ENCODE measurements at places on chromosomes 16 and 17. TPM values are rescaled to one million over a fixed set of nuclear protein-coding genes. Genes with fewer than 3 reads are reported as not detected.

DNA sequence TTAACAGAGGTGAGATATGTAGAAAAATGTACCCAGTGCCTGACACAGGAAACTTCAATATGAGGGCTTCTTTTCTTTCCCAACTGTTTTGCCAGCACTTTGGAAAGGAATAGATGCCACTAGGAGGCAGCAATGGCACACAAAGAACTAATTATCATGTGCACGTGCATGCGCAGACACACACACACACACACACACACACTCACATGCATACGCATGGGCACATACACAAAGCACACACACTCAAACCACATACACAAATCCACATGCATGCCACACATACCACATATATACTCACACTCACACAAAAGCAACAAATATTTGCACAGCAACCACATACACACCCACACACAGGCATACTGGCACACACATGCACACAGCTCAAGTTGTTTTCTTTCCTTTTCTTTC, 8.8 kb upstream of the CEP112 start:
- no peak for DNase-seq

DNA sequence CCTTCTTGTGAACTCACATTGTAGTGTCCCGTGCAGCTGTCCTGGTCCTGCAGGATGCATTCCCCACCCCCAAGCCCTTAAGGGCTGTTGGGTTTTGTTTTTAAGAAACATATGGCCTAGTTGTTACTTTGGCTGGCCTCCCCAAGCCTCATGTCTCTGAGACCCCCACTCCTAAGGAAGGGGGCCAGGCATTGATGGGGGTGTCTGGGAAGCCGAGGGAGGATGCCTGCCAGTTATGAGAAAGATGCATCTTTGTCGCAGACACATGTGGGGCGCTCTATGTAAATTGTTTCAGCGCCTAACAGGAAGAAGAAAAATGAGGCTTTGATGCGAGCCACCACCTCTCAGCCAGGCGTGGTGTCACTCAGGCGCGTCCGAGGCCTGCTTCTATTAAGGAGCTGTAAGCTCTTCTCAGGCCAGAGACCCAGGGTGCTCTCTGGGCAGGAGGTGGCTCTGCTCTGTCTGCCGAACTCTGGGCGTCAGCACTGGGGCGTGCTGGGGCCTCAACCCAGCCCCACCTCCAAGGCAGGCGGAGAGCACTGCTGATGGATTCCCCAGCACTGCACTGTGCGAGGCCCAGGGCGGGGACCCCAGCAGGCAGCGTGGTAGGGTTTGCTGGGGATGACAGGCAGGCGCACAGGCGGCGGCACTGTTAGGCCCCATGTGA, 70.6 kb downstream of the SREBF1 start:
- DNase-seq = no peak

GRCh38 chr16:75477680-75478473, 13.4 kb upstream of the TMEM170A start:
- DNase-seq = no peak

DNA sequence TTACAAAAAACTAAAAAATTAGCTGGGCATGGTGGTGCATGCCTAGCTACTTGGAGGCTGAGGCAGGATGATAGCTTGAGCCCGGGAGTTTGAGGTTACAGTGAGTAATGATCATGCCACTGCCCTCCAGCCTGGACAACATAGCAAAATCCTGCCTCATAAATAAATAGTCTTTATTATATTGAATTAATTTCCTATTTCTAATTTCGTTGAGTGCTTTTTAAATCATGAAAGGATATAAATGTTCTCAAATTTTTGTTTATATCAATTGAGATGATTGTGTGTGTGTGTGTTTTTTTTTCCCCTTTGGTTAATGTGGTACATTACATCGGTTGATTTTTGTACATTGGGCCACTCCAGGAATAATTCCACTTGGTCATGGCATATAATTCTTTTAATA, 32.0 kb upstream of the AQP8 start:
- no peak for DNase-seq

DNA sequence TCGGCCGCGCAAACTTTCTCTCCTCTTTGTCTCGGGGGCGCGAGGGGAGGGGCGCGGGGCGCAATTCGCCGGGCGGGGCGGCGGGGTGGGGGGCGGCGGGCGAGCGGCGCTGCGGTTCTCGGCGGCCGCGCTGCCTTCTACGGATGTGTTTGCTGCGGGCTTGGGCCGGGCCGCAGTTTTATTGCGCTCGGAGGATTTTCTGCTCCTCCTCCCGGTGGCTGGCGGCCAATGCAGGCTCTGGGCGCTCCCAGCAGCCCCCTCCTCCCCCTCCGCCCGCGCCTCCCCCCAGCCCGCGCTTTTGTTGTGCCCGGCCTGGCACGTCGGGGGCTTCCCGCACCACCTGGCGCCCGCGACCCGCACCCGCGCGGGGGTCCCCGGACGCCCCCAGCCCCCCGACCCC, at the start of gene TIMP2:
TSS of gene TIMP2 (minus strand) at position 154 of the 400 bp plus-strand sequence. CDS start 299 bp downstream, outside the sequence.
- peak; percentile 91 for DNase-seq

DNA sequence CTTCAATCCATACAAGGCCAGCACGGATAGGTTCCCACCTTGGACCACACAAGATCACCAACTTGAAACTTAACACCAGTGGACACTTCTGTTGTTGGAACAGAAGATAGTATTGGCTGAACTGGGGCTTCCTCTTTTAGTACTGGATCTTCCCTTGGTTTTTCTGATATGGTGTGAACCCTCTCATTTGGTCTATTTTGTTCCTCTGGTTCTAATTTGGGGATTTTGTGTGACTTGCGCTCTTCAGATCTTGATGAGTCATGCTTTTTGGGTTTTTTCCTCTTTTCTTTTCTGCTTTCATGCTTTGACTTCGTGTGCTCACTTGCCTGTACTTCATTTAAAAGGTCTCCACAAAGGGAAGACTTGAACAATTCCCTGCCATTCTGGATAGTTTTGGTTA, 39.0 kb downstream of the SOST start:
- DNase-seq = no peak

DNA sequence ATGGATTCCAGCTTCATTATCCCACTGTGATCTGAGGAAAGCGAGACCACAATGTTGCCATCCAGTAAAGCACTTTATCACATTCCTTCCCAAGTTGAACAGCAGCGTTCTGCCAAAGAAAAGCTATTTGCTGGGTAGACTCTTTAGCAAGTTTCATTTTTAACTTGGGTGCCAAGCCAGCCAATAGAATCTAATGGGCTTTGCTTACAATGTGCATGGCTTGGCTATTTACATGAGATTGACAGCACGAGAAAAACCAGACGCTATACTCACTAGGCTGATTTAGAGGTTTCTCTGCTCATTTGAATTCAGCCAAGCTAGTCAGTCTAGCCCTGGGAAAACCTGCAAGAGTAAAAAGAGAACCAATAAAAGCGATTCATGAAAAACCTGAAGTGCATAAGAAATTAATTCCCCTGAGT, 108.9 kb downstream of the CDH13 start:
- DNase-seq = no peak

- no peak for DNase-seq
These were observed 561.6 kb upstream of the CDH8 start for GRCh38 chr16:62597875-62598274.

GRCh38 chr17:9917801-9918200, 12.7 kb upstream of the RCVRN start:
- DNase-seq = no peak

DNA sequence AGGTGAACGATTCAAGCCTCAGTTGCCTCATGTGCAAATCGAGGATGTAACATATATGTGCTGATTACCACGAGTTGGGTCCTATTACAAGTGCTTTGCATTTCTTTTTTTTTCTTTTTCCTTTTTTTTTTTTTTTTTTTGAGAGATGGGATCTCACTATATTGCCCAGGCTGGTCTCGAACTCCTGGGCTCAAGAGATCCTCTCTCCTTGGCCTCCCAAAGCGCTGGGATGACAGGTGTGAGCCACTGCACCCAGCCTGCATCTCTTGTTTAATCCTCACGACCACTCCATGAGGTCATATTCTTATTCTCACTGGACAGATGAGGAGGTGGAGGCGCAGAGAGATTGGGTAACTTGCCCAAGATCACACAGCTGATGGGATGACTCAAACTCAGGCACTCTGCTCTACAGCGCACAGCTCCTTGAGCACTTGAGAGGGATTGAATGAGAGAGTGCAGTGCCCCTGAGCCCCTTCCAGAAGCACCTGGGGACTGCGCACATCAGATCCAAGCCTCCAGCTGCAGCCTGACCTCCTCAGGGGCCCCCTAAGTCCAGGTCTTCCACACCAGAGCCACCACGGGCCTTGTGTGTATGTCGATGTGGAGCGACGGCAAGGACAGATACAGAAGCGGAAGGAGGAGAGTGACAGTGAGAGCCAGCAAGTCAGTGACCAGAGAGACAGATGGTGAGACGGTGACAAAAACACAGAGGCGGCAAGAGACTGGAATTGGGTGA, 4.9 kb downstream of the STX1B start:
- DNase-seq = no peak

- peak; percentile 90 for DNase-seq
These were observed 11.0 kb downstream of the P3H4 start for GRCh38 chr17:41800601-41801373.

- peak; percentile 70 for DNase-seq
These were observed 67.9 kb downstream of the HIC1 start for GRCh38 chr17:2122641-2123302.

- DNase-seq = peak; percentile 35
These were observed 58.3 kb downstream of the BEAN1 start for GRCh38 chr16:66485376-66485775.

DNA sequence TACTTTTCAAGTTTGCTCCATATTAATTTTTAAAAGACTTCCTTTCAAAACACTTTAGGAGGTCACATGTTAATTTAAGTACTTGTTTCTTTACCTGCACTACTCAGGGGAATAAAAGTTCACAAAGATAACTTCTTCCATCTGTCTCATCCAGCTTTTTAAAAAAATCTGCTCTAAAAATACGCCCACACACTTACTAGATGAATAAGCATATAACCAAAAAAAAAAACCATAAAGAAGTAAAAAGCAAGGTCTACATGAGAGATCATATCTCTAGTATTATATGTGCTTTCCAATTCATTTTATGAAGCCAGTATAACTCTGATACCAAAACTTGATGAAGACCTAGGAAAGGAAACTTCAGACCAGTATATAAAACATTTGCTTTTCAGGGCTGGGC, 17.2 kb downstream of the SKAP1 start:
- no peak for DNase-seq

DNA sequence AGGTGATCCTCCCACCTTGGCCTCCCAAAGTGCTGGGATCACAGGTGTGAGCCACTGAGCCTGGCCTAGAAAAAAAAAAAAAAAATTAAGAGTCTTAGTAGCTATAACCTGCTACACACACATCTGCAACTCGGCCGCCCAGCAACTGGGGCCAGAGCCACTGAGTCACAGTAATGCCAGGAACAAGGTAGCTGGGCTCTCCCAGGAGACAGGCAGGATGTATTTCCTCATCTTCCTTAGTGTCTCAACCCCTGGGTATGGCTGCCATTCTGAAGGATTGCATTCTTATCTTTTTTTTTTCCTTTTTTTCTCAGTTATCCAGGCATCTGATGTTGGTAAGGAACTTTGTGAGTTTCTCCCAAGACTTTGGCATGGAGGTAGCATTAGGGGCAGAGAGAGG, 7.1 kb upstream of the PSMD3 start:
- DNase-seq = no peak

GRCh38 chr17:5330981-5331380, 48.9 kb downstream of the RABEP1 start:
- no peak for DNase-seq

DNA sequence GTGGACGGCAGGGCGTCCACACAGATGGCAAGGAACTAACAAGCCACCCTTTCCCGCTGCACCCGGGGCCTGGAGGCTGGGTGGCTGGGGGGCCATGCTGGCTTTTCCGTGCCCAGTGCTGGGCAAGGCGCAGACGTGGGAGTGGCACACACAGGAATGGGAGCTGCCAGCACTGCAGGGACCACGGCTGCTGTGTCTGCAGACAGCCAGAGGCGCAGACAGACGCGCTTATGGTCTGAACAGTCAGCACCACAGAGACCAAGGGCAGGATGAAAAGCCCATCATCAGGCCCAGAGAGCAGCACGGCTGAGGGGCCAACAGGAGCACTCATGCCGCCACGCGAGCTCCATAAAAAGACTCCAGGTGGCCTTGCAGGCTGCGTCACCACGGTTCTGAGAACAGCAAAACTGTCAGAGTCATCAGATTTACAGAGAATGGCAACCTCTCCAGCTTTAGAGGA, 24.0 kb downstream of the PDIA2 start:
- no peak for DNase-seq

DNA sequence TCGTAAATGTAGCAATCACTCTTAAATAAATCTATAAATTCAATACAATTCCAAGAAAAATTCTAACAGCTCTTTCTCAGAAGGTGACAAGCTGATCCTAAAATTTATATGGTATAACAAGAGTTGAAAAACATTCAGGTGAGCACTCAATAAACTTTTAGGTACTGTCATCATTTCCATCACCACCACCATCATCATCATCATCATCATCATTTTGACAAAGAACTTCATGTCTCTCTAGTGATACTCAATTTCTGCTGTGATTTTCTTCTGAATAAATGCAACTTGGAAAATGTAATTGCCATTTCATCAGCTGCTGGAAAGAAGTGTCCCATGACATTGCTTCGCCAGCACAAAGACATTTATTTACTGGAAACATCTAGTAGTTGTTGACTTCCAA, 222.9 kb upstream of the IRX5 start:
- DNase-seq = no peak

DNA sequence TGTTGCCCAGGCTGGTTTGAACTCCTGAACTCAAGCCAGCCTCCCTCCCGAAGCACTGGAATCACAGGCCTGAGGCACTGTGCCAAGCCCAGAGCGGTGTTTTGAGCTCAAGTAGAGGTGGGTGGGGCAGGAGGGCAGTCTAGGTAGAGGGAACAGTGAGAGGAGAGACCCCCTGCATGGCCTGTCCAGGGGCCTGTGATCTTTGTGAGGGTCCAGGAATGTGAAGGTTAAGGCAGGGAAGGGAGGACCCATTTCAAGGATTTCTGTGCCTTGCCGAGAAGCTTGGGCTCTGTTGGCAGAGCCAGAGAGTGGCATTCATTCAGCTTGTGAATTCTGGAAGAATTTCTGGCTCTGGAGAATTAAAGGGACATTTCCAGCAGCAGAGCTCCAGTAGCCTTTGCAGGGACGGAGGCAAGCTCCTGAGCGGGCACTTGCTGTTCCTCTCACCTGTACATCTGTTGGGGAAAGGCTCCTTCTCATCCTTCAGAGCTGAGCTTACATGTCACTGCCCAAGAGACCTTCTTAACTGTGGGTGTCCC, 2.7 kb downstream of the WWOX start:
- DNase-seq = no peak

GRCh38 chr16:22739077-22739476, 74.9 kb upstream of the HS3ST2 start:
- no peak for DNase-seq

Gene XPO6
- 145 TPM for total RNA-seq

Gene GAST
- total RNA-seq = not detected

Gene PTX4
- total RNA-seq = 0.34 TPM

Gene ZP2
- not detected for total RNA-seq

Gene KCNJ18
- not detected for total RNA-seq

Gene SNTB2
- total RNA-seq = 45.7 TPM

Gene TP53TG3C
- total RNA-seq = not detected

Gene CTDNEP1
- 116 TPM for total RNA-seq

Gene TNFSF12
- 30.6 TPM for total RNA-seq

Gene DNAH17
- total RNA-seq = not detected

Gene FLYWCH1
- total RNA-seq = 39.6 TPM

Data from ureter (tissue), 1 donor.